ENCODE measurements at places on chromosomes 12 and 14.

GRCh38 chr12:78916845-78917480, 52.4 kb downstream of the SYT1 start:
- DNase-seq: no peak

- DNase-seq: no peak
These were observed 48.6 kb upstream of the PPP1R12A start for GRCh38 chr12:79983492-79983891.

- DNase-seq: no peak
These were observed 12.5 kb downstream of the IFNG-AS1 start for GRCh38 chr12:68001486-68002466.

DNA sequence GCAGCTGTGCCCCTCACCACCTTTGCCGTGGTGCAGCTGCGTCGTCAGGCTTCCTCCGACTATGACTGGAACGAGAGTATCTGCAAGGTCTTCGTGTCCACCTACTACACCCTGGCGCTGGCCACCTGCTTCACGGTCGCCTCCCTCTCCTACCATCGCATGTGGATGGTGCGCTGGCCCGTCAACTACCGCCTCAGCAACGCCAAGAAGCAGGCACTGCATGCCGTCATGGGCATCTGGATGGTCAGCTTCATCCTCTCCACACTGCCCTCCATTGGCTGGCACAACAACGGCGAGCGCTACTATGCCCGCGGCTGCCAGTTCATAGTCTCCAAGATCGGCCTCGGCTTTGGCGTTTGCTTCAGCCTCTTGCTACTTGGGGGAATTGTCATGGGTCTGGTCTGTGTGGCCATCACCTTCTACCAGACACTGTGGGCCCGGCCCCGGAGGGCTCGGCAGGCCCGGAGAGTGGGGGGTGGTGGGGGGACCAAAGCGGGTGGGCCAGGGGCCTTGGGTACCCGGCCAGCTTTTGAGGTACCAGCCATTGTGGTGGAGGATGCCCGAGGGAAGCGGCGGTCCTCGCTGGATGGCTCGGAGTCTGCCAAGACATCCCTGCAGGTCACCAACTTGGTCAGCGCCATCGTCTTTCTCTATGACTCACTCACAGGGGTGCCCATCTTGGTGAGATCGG, 2.6 kb downstream of the GPR162 start:
- no peak for DNase-seq

- peak; percentile 55 for DNase-seq
These were observed 26.3 kb downstream of the EML1 start for GRCh38 chr14:99819514-99819913.

- DNase-seq: no peak
These were observed 518.0 kb upstream of the TBX3 start for GRCh38 chr12:115201966-115202365.

DNA sequence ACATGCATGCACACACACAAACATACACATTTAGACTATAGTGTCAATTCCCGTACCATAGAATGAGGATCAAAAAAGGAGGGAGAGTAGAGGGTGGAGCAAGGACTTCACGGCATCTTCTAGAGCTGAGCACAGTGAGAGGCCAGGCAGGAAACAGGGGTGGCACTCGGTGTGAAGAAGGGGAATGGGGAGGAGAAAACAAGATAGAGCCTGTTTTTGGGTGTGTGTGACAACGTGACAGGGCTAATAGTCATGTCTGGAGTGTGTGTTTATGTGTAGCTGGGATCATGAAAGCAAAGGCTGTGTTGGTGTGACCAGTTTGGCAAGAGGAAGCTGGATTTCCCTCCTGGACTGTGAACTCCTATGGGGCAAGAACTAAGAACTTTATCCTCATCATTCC, 9.9 kb upstream of the ACVR1B start:
- DNase-seq: no peak

GRCh38 chr12:26374934-26375680, 179.7 kb downstream of the SSPN start:
- no peak for DNase-seq
